ENCODE measurements at places on chromosomes 16 and 17.
A peak's percentile ranks its signal among the peaks of the same experiment; 100 is the strongest.

DNA sequence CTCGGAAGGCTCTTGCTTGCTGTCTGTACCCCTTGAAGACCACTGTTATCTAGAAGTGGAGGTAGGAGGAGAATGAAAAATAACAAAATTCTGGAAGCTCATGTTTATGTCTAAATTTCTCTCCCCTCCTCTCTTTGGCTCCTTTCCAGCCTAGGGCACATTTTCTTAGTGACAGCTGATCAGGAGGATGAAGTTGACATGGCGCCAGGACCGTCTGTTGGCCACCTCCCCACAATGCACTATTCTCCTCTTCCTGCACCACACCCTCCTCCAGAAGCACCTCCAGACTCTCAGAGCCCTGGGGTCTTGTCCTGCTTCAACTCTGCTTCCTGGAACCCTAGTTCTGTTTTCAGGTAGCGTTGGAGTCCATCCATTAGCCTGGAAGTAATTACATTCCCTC is 25.5 kb upstream of the SSTR2 start:
- DNase-seq, result no peak

GRCh38 chr16:79402920-79403319 is 197.6 kb downstream of the MAF start:
- DNase-seq, result no peak

GRCh38 chr16:53908731-53909130 is 204.8 kb downstream of the FTO start:
- DNase-seq, result no peak

GRCh38 chr17:8109661-8110455 is 8.5 kb downstream of the ALOXE3 start:
- DNase-seq, result peak; percentile 37

DNA sequence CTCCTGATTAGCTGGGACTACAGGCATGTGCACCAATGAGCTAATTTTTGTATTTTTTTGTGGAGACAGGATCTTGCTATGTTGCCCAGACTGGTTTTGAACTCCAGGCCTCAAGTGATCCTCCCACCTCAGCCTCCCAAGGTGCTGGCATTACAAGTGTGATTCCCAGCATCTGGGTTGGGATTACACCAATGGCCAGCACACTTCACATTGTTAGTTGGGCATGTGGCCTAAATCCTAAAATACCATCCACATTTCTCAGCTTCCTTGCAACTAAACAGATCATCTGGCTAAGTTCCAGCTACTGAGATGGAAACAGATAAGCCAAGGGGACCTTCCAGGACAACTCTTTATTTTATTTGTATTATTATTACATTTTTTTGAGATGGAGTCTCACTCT is 9.9 kb downstream of the RABEP2 start:
- DNase-seq, result no peak

- DNase-seq, result no peak
Measured at GRCh38 chr16:57992084-57992483, 8.4 kb downstream of the ZNF319 start.

DNA sequence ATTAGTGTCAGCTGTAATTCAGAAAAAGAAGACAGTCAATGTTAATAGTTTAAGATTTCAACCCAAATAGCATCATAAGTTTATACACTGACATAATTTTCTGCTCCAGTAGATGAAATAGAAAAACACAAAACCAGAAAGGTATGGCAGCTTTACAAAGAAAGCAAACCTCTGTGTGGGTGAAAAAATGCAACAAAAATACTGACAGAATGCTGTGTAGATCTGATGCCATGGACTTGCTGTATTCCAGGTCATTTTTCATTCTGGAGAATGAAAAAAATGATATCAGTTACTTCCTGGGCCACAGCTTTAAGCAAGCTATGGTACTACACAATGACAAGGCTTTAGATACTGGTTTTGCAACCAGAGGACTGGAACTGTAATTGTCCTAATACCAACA is 116.0 kb downstream of the MAP2K4 start:
- no peak for DNase-seq

- no peak for DNase-seq
Measured at GRCh38 chr16:68685685-68686478, 40.8 kb downstream of the CDH3 start.

- DNase-seq, result no peak
Measured at GRCh38 chr16:3566990-3567389, 10.2 kb downstream of the NLRC3 start.

DNA sequence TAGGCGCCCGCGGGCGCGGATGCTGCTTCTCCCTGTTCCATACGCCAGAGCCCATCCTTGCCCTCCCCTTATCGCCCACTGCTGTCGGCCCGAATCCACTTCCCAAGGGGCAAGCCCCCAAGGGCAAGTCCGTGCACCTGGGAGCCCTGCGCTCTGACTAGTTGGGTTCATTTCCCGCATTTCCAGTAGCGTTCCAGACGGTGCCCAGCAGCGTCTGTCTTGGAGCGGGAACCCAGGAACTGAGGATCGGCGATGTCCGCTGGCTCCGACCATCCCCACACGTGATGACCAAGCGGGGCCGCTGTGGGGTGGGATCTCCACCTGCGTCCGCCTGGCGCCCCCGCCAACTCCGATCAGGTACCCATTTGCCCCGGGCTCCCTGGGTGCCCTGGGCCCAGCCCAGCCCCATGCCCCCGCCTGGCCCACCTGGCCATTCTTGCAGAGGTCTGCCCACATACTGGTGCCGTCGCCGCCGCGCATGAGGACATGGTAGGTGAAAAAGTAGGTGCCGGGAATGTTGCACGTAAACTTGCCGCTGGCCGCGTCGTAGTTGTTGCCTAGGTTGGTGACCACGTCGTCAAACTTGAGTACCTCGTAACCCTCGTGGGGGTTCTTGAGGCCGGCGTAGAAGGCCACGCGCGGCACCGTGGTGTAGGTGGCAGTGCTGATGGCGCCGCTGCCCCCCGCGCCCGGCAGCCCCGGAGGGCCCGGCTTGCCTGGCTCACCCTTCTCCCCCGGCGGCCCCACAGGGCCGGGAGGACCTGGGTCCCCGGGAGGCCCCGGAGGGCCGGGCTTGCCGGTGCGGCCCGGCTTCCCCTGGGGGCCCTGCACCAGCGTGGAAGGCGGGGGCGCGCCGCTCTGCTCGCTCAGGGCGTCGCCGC is 837 bp downstream of the C1QL1 start:
- no peak for DNase-seq

- DNase-seq, result no peak
Measured at GRCh38 chr17:4879601-4880000, 19.7 kb upstream of the C17orf107 start.

GRCh38 chr16:2082171-2082982 is 34.6 kb downstream of the TSC2 start:
- no peak for DNase-seq

DNA sequence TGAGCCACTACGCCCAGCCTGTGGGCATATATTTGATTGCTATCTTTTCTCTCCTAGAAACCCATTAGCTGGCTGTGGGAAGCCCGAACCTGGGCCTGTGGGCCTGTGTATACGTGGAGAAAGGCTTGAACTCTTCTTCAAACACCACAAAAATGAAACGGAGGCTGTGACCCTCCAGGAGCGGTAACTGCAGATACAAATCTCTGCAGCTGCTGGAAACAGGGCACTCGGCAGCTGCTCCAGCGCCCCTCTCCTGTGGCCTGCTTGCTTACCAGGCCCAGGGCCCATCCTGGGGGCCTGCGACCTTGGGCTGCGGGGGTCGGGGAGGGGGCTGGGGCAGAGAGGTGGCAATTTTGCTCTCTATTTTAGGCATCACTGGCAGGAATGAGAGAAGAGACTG is 28.0 kb upstream of the MTSS2 start:
- DNase-seq, result no peak

DNA sequence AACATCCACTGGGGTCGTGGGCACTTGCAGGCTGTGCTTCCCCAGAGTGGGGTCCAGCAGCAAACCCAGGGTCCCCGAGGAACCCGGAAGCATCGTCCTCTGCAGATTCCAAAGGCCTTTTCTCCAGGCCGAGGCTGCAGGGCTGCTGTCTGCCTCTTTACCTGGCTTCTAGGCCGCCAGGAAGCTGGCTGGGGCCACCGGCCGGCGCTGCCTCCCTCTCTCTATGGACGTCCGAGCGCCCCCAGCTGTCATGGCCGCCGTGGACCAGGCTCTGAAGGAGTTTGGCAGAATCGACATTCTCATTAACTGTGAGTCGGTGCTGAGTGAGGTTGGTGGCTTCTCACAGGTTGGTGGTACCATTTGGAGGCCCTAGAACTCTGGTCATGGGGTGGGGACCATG is 5.6 kb downstream of the DECR2 start:
- DNase-seq, result no peak

DNA sequence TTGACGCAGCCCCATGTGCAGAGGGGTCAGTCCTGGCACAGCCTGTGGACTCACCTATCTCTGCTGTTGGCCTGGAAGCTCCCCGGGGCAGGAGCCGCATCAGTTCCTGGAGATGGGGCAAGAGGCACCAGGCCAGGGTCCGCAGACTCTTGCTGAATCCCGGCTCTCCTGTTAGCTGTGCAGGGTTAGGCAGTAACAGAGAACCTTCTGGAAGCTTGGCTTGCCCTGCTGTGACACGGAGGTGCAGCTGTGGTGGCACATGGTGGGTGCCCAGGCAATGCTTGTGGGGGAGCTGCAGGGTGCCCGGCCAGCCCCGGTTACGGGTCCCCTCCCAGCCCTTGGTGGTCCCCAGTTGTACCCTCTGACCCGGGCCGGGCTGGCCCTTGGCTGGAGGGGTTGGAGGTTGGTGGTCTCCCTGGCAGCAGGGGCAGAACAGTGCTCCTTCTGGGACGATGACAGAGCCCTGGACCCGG is 26.0 kb upstream of the ZNF469 start:
- DNase-seq, result no peak

DNA sequence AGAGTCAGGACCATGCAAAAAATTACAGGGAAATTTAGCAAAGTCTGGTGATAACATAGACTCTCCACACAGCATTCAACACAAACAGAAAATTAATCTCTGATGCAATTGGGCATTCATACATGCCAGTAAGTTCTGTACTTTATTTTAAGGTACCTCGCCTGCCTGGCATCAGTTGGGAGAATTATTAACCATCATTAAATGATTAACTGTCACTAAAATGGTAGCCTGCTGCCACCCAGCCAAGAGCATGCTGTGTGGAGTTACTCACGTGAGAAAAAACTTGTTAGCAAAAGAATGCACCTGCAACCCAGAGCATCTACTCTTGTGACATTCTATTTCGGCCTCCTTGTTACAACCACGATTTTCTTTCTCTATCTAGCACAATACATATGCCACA is 117.2 kb downstream of the GRIN2A start:
- no peak for DNase-seq

DNA sequence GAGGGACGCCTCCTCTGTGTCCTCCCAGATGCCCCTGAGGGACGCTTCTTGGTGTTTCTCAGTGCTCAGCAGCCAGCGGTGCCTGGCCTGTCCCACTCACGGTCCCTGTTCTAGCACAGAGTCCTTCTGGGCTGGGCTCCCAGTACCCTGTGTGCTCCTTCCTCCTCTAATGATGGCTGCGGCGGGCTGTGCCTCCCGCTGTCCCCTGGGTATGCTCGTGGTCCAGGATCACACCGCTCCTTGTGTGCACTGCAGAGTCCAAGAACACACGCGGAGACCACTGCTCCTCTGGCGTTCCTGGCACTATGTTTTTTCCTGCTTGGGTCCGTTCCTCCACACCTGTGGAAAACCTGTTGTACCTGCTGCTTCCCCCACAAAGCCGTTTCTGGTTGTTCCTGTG is 15.1 kb upstream of the IRF8 start:
- no peak for DNase-seq

DNA sequence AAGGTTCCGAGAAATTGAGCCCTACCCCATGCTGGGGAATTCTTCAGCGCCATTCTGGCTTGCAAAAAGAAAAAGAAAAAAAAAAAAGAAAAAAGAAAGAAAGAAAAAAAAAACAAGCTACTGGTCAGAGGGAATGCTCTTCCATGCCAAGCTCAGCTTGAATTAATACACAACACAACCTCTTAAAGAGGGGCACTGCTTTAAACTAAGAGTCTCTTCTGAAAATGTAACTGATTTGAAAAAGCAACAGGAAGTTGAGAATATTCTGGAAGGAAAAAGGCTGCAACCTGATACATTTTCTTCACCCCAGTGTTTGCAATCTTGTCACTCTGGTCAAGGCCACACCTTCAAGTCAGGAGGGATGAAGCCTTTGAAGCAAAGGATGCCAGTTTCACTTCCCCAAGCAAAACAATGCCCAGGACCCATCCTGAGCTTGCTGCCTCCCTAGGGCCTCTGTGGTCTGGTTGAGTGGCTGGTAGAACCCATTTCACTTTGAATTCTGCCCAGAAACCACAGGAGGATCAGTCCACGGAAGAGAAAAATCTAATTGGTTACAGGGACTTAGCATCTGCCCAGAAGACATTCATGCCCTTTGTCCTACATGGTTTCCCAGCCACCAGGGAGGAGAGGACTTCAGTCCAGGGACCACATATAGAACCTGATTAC is 389.7 kb downstream of the SOX9 start:
- DNase-seq, result no peak

GRCh38 chr16:51747329-51747728 is 596.3 kb upstream of the SALL1 start:
- no peak for DNase-seq

DNA sequence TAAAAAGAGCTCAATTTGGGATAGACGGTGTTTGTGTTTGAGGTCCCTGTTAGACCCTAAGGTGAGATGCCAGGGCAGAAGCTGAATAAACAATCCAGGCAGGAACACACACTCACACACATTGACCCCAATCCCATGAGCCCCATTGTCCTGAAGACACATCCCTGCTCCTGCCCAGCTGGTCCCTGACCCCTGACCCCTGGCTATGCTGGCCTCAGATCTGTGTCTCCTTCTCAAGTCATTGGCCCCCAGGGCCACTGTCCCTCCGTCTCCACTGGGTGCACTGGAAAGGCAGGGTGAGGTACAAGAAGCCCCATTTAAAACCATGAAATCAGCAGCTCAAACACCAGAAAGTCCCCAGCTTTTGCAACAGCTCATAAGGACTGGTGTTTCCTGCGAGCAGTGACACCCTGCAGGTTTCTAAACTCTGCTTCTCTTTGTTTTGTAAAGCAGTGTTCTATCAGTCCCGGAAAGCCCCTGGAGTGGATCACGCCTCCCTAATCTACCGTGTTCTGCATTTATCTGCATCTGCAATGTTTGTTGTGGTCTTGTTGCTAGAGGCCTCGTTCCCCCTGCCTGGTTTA is 18.0 kb upstream of the ASGR2 start:
- no peak for DNase-seq

GRCh38 chr17:306536-307294 is 45.9 kb downstream of the RPH3AL start:
- no peak for DNase-seq

DNA sequence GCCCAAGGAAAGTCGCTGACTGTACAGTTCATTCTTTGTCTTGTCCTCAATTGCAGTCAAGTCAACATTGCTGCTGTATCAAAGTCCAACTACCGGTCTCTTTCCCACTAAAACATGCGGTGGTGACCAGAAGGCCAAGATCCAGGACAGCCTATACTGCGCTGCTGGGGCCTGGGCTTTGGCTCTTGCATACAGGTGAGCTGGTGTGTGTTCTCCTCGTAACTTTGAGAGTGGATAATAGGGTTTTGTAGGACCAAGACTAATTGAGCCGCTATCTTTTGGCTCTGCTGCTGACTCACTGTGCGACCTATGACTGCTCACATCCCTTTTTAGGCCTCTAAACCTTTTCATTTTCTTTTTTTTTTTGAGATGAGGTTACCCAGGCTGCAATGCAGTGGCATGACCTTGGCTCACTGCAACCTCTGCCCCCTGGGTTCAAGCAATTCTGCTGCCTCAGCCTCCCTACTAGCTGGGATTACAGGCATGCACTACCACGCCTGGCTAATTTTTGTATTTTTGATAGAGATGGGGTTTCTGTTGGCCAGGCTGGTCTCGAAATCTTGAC is 38.7 kb downstream of the PHKB start:
- no peak for DNase-seq

GRCh38 chr16:48091117-48091516 is 64.7 kb downstream of the ABCC12 start:
- DNase-seq, result no peak
